ENCODE measurements at places on chromosomes 2 and 18. TPM values are rescaled to one million over a fixed set of nuclear protein-coding genes. Genes with fewer than 3 reads are reported as not detected.

The CRACDL gene
- 6.2 TPM for total RNA-seq

The ERICH2 gene
- not detected for total RNA-seq

The SERPINB10 gene
- total RNA-seq = not detected

The TYW5 gene
- 11.0 TPM for total RNA-seq

The RAD51AP2 gene
- total RNA-seq = 0.12 TPM

The LHCGR gene
- total RNA-seq = 0.92 TPM

The TMEM237 gene
- total RNA-seq = 43.2 TPM

The TTLL4 gene
- total RNA-seq = 59.2 TPM

The SULT1C2 gene
- total RNA-seq = 5.9 TPM

The SPP2 gene
- not detected for total RNA-seq

The LDAH gene
- 26.9 TPM for total RNA-seq

The C2orf80 gene
- not detected for total RNA-seq

The CPLX4 gene
- not detected for total RNA-seq

The RIT2 gene
- not detected for total RNA-seq

The AQP12B gene
- total RNA-seq = 0.10 TPM

The COL6A3 gene
- total RNA-seq = 4.7 TPM

The RGPD3 gene
- total RNA-seq = 0.17 TPM

The C2orf81 gene
- 10.4 TPM for total RNA-seq

The EHD3 gene
- 5.3 TPM for total RNA-seq

The RESP18 gene
- total RNA-seq = not detected

The CFAP221 gene
- 1.6 TPM for total RNA-seq

The RANBP2 gene
- 80.3 TPM for total RNA-seq

The PLB1 gene
- 3.4 TPM for total RNA-seq

The NFATC1 gene
- total RNA-seq = 2.7 TPM

The RFTN2 gene
- total RNA-seq = 0.07 TPM

The DYNAP gene
- total RNA-seq = not detected

The SERPINB3 gene
- total RNA-seq = 0.94 TPM

The SLC5A7 gene
- 0.36 TPM for total RNA-seq

The GALNT14 gene
- 7.4 TPM for total RNA-seq

The KIF1A gene
- total RNA-seq = 112 TPM

The C2orf66 gene
- total RNA-seq = 0.29 TPM

The ZBTB7C gene
- total RNA-seq = 13.0 TPM

The MYO1B gene
- total RNA-seq = 67.7 TPM

The SULT1C4 gene
- total RNA-seq = 27.5 TPM

The APLF gene
- total RNA-seq = 6.2 TPM

The ALPP gene
- total RNA-seq = 0.27 TPM

The VPS54 gene
- 21.5 TPM for total RNA-seq

The SCTR gene
- 1.9 TPM for total RNA-seq
